Osteocyte (in vitro differentiated cells): ENCODE measurements at places on chromosomes 7 and 10.

GRCh38 chr10:60733517-60733822 is 44.8 kb upstream of the CDK1 start:
- DNase-seq, result no peak

GRCh38 chr7:85041605-85042216 is 145.1 kb downstream of the SEMA3D start:
- peak; percentile 85 for DNase-seq

- DNase-seq, result no peak
Measured at GRCh38 chr10:125355657-125356056, 195.3 kb upstream of the CTBP2 start.

- no peak for DNase-seq
Measured at GRCh38 chr10:48364659-48365405, 58.4 kb downstream of the MAPK8 start.

DNA sequence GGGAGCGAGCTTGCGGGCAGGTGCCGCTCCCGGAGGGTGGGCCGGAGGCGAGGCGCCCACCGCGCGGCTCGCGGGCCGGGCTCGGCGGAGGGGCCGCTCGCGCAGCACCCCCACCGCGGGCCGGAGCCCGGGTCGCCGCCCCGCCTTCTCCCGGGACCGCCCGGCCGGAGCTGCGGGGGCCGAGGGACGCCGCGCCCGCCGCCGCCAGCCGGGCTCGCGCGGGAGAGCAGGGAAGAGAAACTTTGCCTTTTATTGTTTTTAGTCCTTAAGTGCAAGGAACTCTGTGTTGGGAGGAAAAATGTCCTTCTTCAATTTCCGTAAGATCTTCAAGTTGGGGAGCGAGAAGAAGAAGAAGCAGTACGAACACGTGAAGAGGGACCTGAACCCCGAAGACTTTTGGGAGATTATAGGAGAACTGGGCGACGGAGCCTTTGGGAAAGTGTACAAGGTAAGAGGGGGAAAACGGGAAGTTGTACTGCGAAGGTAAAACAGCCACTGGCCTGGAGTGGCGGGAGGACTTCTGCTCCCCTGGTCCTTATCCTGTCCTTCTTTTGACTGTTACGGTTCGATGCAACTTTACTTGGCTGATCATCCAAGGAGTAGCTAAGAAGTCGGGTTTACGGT is 620 bp downstream of the SLK start:
- DNase-seq, result no peak

DNA sequence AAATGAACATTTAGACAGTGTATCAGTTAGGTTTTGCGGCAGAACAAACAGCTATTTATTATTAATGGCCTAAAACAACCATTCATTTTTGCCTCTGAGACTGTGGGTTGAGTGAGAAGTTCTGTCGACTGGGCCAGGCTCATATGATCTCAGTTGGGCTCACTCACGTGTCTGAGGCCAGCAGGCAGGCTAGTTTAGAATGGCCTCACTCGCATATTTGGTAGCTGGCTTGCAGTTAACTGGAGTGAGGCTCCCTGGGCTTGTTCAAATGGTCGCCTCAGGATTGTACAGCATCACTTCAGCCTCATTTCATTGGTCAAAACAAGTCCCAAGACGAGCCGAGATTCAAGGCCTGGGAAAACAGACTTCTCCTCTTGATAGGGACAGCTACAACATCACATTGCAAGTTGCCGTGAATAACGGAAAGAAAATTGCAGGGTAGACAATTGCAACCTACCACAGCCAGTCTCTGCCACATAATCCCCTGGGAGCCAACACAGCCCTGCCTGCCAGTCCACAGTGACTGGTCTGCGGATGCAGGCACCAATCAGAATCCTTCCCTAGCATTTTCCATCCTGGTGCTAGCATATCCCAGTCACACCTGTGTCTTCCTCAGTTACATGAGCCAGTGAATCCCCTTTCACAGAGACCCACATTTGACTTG is 23.1 kb upstream of the PPIF start:
- no peak for DNase-seq

- DNase-seq, result no peak
Measured at GRCh38 chr10:27223964-27224363, 16.6 kb downstream of the ACBD5 start.

GRCh38 chr7:119472408-119473038 is 800.5 kb upstream of the KCND2 start:
- no peak for DNase-seq

DNA sequence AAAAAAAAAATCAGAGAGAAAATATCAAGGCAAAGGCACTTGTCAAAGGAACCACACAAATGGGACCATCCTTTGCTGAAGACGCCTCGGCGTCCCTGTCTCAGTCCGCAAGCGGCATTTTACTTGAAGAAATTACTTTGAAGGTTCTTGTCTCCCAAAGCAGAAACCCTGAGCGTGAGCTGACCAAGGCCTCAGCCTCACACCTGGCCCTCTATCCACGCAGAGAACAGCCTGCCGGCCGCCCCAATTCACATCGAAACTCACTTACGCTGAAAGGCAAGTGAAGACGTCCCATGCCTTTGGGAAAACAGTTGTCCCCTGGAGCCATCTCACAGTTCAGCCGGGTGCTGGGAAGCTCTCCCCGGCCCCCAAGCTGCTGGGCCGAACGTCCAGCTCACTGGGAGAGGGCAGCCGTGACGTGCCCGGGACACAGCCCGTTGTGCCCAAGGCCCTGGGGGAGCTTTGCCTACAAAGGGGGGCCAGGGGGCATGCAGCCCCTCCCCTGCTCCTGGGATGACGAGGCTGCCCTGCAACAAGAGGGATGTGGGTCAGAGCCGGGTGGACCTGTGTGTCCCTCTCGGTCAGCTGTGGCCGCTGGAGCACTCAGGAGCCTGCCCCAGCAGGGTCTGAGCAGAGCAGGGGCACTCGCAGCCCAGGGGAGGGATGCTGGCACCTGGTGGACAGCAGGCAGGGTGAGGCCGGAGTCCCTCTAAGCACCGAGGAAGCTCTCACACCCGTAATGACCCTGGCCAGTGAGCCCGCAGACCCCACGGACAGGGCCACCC is 49.6 kb upstream of the PDGFA start:
- no peak for DNase-seq

- no peak for DNase-seq
Measured at GRCh38 chr7:105346593-105347322, 42.0 kb downstream of the SRPK2 start.

GRCh38 chr10:50228672-50229071 is 22.6 kb downstream of the ASAH2 start:
- no peak for DNase-seq

GRCh38 chr10:95663496-95663895 is 7.0 kb upstream of the ALDH18A1 start:
- DNase-seq, result no peak

DNA sequence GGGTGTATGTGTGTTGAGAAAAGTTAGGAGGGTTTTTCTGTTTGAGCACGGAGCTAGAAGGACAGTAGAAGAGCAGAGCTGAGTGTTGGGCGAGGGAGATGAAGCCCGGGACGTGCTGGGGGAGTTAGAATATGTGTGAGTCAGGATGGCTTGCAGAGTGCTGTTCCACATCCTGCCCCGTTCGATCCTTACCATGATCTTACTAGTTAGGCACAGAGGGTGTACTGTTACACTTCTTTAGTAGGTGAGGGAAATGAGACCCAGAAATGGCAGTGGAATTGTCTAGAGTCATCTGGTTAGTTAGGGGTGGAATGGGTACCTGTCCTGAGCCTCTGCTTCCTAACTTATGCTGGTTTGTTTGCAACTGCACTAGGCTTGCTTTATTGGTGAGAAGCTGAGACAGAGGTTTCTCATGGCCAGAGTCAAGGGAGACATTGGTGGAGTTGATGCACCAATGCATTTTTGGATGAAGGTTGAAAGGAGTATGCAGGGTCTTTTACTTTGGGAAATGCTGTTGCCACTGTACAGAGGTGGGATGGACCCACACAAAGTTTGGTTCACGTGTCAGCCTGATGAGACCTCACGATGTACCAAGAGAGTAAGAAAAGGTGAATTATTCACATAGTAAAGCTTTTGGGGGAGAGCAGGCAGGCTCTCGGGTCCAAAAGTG is 42.4 kb downstream of the CCNY start:
- DNase-seq, result no peak

DNA sequence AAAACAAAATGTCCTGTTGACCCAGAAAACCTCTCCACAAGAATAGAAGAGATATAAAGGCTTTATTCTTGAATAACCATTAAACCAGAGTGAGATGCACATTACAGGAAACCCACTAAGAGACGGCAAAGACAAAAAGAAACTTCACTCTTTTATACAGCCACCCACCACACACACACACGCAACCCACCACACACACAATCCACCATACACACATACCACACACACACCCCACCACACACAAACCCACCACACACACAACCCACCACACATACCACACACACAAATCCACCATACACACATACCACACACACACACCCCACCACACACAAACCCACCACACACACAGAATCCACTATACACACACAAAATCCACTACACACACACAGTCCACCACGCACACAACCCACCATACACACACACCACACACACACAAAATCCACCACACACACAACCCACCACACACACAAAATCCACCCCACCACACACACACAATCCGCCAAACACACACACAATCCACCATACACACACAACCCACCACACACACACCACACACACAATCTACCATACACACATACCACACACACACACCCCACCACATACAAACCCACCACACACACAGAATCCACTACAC is 9.5 kb upstream of the REPIN1 start:
- no peak for DNase-seq

GRCh38 chr7:107147464-107148393 is 21.1 kb upstream of the HBP1 start:
- DNase-seq, result no peak

DNA sequence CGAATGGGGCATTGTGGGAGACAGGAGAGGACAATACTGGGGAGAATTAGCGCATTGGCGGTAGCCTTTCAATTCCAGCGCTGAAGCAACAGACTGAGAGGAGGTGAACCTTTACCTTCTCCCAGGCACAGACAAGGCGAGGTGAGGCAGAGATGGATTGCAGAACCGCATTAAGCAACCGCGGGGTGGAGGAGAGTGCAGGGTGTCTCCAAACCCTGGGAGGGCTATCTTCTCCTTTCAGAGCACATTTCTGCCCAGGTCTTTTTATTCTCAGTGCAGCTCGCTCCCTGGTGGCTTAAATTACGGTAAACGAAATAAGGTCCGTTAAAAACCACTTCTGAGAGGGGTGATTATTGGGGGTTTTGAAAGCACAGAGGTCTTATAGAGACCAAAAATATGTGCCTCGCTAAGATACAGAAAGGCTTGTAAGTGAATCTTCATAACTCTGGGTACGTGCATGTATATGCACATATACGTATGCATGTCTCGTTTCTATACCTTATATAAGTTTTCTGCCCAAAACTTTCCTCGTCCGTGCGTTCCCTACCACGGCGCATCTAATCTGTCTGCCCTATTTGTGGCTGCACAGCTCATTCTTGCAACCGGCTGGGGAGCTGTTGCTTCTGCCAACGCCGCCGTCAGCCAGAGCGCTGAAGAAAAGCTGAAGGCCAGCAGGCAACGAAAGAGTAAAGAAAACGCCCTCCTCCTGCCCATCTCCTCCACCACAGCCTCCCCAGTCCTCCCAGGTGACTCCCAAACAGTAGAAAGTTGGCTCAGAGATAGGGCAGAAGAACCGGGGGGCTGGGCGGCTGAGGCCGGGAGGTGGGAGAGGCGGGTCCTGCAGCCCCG is 895 bp upstream of the ZNF804B start:
- DNase-seq, result no peak

DNA sequence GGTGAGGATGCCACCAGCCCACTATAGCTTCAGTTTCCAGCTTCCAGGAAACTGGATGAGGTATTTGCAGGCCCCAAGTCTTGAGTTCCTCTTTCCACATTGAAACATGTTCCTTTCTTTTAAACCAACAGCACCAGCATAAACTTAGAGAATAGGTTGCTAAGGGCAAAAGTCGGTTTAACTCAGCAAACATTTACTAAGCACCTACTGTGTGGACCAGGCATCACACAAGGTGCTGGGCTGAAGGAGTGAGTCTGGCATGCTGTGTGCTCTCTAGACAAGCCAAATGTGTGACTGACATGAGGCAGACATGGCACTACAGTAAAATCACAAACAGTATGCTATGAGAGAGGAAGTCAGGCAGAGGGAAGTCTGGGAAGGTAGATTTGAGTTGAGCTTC is 11.0 kb upstream of the RASSF4 start:
- DNase-seq, result no peak

DNA sequence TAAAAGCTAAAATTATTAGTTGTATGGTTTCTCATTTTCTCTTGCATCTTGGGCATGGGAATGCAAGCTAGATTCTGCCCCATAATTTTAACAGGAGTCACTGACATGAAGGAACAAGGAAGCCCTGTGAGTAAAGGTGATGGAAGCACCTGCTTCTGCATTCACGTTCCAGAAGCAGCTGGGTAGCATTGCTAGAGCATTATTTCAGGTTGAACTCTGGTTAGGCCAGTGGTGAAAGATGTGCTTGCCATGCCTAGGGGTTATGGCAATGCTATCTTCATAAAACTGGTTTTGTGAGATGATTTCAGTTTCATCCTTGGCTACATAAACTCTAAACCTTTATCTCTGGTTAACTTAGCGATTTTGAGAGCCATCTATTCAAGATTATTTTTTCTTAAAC is 151.4 kb downstream of the TFEC start:
- DNase-seq, result no peak

GRCh38 chr10:97408496-97408992 is 7.4 kb upstream of the RRP12 start:
- DNase-seq, result no peak

GRCh38 chr7:375901-376305 is 85.9 kb downstream of the FOXL3 start:
- no peak for DNase-seq

DNA sequence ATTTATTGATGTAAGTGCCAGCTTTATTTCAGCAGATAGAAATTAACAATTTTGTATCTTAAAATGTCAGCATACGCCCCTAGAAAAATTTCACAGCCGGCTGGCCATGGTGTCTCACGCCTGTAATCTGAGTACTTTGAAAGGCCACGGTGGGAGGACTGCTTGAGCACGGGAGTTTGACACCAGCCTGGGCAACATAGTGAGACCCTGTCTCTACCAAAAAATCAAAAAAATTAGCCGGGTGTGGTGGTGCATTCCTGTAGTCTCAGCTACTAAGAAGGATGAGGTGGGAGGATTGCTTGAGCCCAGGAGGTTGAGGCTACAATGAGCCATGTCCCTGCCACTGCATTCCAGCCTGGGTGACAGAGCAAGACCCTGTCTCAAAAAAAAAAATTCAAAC is 14.1 kb downstream of the GTF2I start:
- DNase-seq, result no peak

DNA sequence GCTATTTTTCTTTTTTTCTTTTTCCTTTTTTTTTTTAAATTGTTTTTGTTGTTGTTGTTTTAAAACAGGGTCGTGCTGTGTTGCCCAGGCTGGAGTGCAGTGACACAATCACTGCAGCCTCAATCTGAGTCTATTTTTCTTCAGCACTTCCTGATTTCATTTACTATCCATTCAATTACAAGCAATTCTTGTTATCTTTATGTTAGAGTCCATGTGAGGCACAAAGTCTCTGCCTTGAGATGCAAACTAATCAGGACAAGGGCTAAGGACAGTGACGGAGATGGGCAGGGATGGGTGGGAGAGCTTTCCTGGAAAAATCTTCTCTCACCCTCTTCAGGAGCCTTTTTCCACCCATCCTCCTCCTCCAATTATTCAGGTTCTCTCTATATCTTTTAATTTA is 157.3 kb upstream of the AUTS2 start:
- DNase-seq, result no peak
